ENCODE measurements at places on chromosomes 7 and 10. TPM values are rescaled to one million over a fixed set of nuclear protein-coding genes. Genes with fewer than 3 reads are reported as not detected.

- H3K4me1 ChIP-seq = no peaks in the 10 kb centered on the region
- DNase-seq = no peak
- no peak overlapping the region for H3K4me3 ChIP-seq
- no peaks in the 10 kb centered on the region for H3K27me3 ChIP-seq
Measured at GRCh38 chr10:70324951-70325781, 41.4 kb upstream of the NPFFR1 start.

GRCh38 chr7:133117452-133117851, 35.6 kb upstream of the CHCHD3 start:
- H3K36me3 ChIP-seq = no peaks in the 10 kb centered on the region
- peaks cover 23% of the 10 kb centered on the region for H3K27me3 ChIP-seq
- no peak overlapping the region for H3K4me3 ChIP-seq
- no peak for DNase-seq
- no peaks in the 10 kb centered on the region for H3K4me1 ChIP-seq
- H3K27ac ChIP-seq = no peak overlapping the region

- H3K27ac ChIP-seq = peak overlapping the region; percentile 61
- no peaks in the 10 kb centered on the region for H3K27me3 ChIP-seq
- H3K36me3 ChIP-seq = no peaks in the 10 kb centered on the region
Measured at GRCh38 chr7:87344446-87344845, 1.0 kb upstream of the CROT start.

GRCh38 chr10:106919871-106920282, 244.6 kb downstream of the SORCS1 start:
- H3K4me1 ChIP-seq = no peaks in the 10 kb centered on the region
- DNase-seq = no peak
- H3K27me3 ChIP-seq = no peaks in the 10 kb centered on the region

DNA sequence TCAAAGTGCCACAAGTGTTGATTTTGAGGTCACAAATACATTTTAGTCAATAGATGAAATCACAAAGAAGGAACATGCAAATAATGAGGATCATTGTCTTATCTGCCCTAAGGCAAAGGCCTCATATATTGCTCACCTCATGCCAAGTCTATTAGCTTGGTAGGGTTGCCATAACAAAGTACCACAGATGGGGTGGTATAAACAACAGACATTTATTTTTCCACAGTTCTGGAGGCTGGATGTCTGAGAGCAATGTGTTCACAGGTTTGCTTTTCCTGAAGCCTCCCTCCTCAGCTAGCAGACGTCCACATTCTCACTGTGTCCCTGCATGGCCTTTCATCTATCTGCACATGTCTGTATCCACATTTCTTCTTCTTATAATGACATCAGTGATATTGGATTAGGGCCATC, 59.6 kb downstream of the RELN start:
- no peak overlapping the region for H3K27ac ChIP-seq
- H3K27me3 ChIP-seq = no peaks in the 10 kb centered on the region
- no peak for DNase-seq
- H3K4me1 ChIP-seq = no peaks in the 10 kb centered on the region

CRCP gene
- total RNA-seq = 28.6 TPM

GRCh38 chr10:10927608-10928007, 90.1 kb upstream of the CELF2 start:
- H3K27ac ChIP-seq = no peak overlapping the region
- H3K4me1 ChIP-seq = no peaks in the 10 kb centered on the region
- no peaks in the 10 kb centered on the region for H3K36me3 ChIP-seq
- DNase-seq = no peak

GRCh38 chr7:90917539-90917938, 321.4 kb downstream of the CDK14 start:
- no peaks in the 10 kb centered on the region for H3K4me1 ChIP-seq
- H3K27ac ChIP-seq = no peak overlapping the region
- no peaks in the 10 kb centered on the region for H3K27me3 ChIP-seq
- no peak overlapping the region for H3K4me3 ChIP-seq

DNA sequence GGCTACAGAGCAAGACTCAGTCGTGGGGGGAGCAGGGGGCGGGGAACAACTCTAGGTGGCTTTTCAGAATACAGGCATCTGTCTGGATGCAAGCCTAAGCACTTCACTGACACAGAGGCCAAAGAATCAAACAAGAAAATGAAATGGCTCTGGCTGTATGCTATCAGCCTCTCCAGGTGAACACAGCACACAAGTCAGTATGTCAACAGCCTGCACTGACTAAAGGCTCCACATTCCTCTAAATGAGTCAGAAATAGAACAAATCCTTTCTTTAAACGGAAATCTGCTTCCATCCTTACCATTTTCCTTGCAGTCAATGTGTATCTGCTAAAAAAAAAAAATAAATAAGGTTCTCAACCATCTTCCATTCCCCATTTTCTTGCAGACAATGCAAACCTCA, 88.3 kb downstream of the ARMH3 start:
- H3K36me3 ChIP-seq = 0 out of 2 replicates have a peak, but pooled peaks cover 12% of the 10 kb centered on the region
- H3K4me1 ChIP-seq = peaks cover 9% of the 10 kb centered on the region
- H3K27ac ChIP-seq = no peak overlapping the region
- DNase-seq = peak; percentile 40
- H3K4me3 ChIP-seq = no peak overlapping the region
- no peaks in the 10 kb centered on the region for H3K27me3 ChIP-seq

HOXA9 gene
- total RNA-seq = 32.1 TPM

ANKRD22 gene
- 0.22 TPM for total RNA-seq

- peaks cover 8% of the 10 kb centered on the region for H3K4me1 ChIP-seq
- H3K36me3 ChIP-seq = no peaks in the 10 kb centered on the region
- peak; percentile 21 for DNase-seq
- H3K27ac ChIP-seq = no peak overlapping the region
- no peak overlapping the region for H3K4me3 ChIP-seq
Measured at GRCh38 chr10:132418527-132419416, 21.8 kb downstream of the PWWP2B start.

- no peaks in the 10 kb centered on the region for H3K36me3 ChIP-seq
- no peak overlapping the region for H3K27ac ChIP-seq
- DNase-seq = no peak
- H3K27me3 ChIP-seq = no peaks in the 10 kb centered on the region
Measured at GRCh38 chr10:11358011-11358410, 253.4 kb downstream of the USP6NL start.

DNA sequence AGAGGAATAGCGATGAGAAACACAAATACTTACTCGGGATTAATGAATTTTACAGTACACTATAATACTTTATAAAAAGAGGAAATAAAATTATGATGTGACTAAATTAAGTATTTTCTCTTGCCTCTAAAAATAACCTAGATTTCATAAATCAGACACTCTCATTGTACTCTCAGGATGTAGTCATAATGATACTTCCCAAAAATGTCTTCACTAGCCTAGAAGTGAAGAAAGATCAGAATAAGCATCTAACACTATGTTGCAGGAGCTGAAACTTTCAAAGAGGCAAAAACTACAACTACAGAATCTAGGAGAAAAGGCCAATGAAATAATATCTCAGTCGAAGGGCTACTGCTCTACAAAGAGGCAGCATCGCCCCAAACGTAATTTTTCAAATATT, 49.4 kb downstream of the DNAJC1 start:
- no peak overlapping the region for H3K4me3 ChIP-seq
- H3K36me3 ChIP-seq = no peaks in the 10 kb centered on the region
- DNase-seq = no peak
- peaks cover 8% of the 10 kb centered on the region for H3K4me1 ChIP-seq

GRCh38 chr7:47258798-47259197, 323.1 kb downstream of the TNS3 start:
- no peak overlapping the region for H3K27ac ChIP-seq
- peak; percentile 20 for DNase-seq
- H3K4me1 ChIP-seq = 0 out of 2 replicates have a peak, but pooled peaks cover 2% of the 10 kb centered on the region

- no peaks in the 10 kb centered on the region for H3K27me3 ChIP-seq
- peaks cover 63% of the 10 kb centered on the region for H3K4me1 ChIP-seq
- H3K4me3 ChIP-seq = peak overlapping the region; percentile 6
- H3K27ac ChIP-seq = peak overlapping the region; percentile 71
- no peaks in the 10 kb centered on the region for H3K36me3 ChIP-seq
Measured at GRCh38 chr10:12709000-12709401, 292.5 kb downstream of the CCDC3 start.

DNA sequence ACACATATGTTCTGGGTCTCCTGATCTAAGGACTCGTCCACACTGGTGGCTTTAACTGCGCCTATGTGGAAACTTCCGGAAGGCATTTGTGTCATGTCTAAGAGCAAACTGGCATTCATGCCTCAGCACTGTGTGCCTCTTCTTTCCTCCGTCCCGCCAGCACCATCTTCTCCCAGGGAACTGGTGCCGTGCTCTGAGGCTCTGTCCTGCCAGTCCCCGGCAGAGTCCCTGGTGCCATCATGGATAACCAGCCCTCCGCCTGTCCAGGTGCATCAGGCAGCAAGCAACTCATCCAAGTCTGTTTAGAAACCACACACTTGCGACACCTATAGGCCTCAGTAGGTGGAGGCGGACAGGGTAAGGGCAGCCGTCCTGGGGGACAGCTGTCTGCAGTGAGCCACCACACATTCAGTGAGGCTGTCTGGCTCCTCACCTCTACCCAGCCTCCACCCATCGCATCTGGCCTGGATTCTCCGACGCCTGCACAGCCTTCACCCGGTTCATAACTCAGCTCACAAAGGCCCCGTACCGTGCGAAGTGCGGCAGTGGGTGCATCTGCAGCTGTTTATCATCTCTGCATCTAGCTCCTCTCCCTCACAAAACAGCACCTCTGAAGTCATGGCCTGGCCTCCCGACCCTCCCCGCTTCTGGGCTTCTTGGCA, 162.7 kb downstream of the DIP2C start:
- no peaks in the 10 kb centered on the region for H3K27me3 ChIP-seq
- 0 out of 2 replicates have a peak, but pooled peaks cover 6% of the 10 kb centered on the region for H3K4me1 ChIP-seq
- no peaks in the 10 kb centered on the region for H3K36me3 ChIP-seq
- H3K4me3 ChIP-seq = no peak overlapping the region
- DNase-seq = no peak

GRCh38 chr7:135846339-135846738, 97.7 kb upstream of the FAM180A start:
- no peak overlapping the region for H3K27ac ChIP-seq
- H3K4me1 ChIP-seq = peaks cover 10% of the 10 kb centered on the region
- H3K4me3 ChIP-seq = no peak overlapping the region
- H3K27me3 ChIP-seq = no peaks in the 10 kb centered on the region

SLC39A12 gene
- not detected for total RNA-seq

ADIRF gene
- 17.6 TPM for total RNA-seq

DNA sequence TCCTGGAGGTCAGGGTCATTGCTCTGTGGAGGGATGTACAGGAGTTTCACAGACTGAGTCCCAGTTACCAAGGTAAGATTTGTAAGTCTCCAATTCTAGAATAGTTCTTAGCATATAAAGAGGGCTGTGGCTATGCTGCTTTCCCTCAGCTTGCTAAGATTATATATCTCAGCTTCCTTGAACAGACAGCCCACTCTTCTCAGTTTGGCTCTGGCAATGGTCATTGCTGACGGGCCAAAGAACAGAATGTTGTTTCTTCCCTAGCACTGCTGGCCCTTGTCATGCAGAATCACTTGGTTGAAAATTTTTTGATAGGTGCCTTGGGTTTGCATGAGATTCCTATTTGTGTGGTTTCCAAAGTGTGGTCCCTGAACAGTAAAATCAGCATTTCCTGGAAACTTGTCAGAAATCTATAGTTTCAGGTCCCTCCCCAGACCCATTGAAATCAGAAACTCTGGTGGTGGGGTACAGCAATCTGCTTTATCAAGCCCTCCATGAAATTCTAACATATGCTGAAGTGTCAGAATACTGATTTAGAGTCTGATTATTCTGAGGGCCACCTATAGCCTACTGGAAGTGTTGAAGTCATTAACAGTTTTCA, 38.2 kb downstream of the NRBF2 start:
- no peak overlapping the region for H3K4me3 ChIP-seq
- H3K27ac ChIP-seq = no peak overlapping the region
- H3K27me3 ChIP-seq = no peaks in the 10 kb centered on the region
- peaks cover 8% of the 10 kb centered on the region for H3K4me1 ChIP-seq
- peaks cover 64% of the 10 kb centered on the region for H3K36me3 ChIP-seq
- DNase-seq = no peak

GRCh38 chr7:103735377-103735776, 254.1 kb downstream of the RELN start:
- no peaks in the 10 kb centered on the region for H3K4me1 ChIP-seq
- no peaks in the 10 kb centered on the region for H3K36me3 ChIP-seq
- no peak overlapping the region for H3K4me3 ChIP-seq

- peaks cover 4% of the 10 kb centered on the region for H3K27me3 ChIP-seq
- H3K4me1 ChIP-seq = no peaks in the 10 kb centered on the region
- no peak overlapping the region for H3K4me3 ChIP-seq
- DNase-seq = no peak
- no peak overlapping the region for H3K27ac ChIP-seq
- no peaks in the 10 kb centered on the region for H3K36me3 ChIP-seq
Measured at GRCh38 chr10:6543431-6544005, 36.6 kb downstream of the PRKCQ start.

TLX1 gene
- not detected for total RNA-seq

DNA sequence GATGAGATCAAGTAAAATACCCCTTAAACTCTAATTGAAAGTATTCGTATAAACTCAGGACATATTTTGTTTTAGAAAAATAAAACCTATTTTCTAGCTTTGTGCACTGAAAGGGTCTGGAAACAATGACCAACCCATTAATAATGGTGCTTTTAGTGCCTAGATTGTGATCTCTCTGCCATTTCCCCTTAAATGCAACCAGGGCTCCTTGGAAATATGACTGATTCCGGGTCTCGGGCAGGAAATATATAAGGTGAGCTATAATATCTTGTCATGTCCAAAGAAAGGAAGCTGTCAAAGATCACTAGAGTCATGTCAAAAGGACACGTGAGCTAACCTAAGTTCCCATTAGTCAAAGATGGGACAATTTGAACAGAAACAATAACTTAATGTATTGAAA, 12.4 kb upstream of the ADAM12 start:
- peaks cover 25% of the 10 kb centered on the region for H3K4me1 ChIP-seq
- H3K36me3 ChIP-seq = no peaks in the 10 kb centered on the region
- DNase-seq = no peak

SEMA3C gene
- total RNA-seq = 612 TPM

GRCh38 chr7:90611115-90611514, 15.0 kb downstream of the CDK14 start:
- no peak overlapping the region for H3K4me3 ChIP-seq
- H3K4me1 ChIP-seq = peaks cover 26% of the 10 kb centered on the region
- no peak overlapping the region for H3K27ac ChIP-seq
- no peaks in the 10 kb centered on the region for H3K36me3 ChIP-seq
- H3K27me3 ChIP-seq = no peaks in the 10 kb centered on the region

- peak overlapping the region; percentile 82 for H3K4me3 ChIP-seq
- H3K36me3 ChIP-seq = no peaks in the 10 kb centered on the region
- H3K27ac ChIP-seq = peak overlapping the region; percentile 52
- no peaks in the 10 kb centered on the region for H3K27me3 ChIP-seq
Measured at GRCh38 chr10:22712211-22712955, 2.0 kb downstream of the PIP4K2A start.

DNA sequence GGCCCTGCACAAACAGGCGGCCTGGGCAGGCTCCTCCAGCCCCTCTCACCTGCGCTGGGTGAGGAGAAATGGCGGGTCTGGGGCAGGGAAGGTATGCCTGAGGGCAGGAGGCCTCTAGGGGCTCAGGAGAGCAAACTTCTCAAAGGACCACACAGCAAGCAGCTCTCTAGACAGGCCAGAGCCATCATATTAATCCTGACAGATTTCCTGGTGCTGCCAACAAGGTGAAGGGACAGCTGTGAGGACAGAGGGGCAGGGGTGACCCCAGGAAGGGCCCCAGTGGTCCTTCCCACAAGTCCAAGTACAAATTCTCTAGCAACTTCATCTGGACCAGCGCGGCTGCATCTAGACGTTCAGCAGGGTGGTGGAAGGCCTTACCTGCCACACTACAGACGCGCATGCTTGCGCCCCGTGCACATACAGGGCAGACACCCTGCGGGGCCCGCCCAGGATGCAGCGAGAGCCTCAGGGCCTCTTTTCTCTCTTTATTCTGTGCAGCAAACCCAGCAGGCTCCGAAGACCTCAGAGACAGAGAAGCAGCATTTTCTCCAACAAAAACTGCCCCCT, 62.1 kb downstream of the ZRANB1 start:
- peaks cover 21% of the 10 kb centered on the region for H3K4me1 ChIP-seq
- H3K36me3 ChIP-seq = peaks cover 9% of the 10 kb centered on the region
- H3K4me3 ChIP-seq = no peak overlapping the region
- no peak for DNase-seq

All from GM23248 (cell line).